NCI-H524 (cell line): ENCODE measurements at places on chromosomes 3 and 15.

- no peak for DNase-seq
Measured at GRCh38 chr3:54071601-54072000, 50.8 kb upstream of the CACNA2D3 start.

DNA sequence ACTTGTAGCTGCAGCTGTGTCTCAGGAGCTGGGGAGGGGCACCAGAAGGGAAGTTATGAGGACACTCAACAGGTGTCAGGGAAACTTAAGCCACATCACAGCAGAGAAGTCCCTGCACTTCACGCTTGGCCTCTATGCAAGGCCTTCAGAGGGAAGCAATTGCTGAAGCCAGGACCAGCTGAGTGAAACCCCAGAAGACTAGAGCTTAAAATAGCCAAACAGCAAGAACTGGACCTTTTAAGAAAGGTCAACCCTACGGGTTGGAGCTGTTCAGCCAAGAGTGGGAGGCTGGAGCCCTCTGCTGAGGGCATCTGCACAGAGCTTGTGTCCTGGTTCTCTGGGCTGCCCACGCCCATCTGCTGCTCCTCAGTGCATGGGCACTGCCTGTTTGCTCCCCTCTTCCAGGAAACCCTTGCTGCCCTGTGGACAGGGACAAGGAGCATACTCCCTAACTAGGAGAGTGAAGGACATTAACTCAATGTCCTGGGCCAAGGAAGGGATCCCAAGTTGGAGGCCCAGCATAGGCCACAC is 3.9 kb upstream of the GRAMD2A start:
- peak; percentile 13 for DNase-seq

DNA sequence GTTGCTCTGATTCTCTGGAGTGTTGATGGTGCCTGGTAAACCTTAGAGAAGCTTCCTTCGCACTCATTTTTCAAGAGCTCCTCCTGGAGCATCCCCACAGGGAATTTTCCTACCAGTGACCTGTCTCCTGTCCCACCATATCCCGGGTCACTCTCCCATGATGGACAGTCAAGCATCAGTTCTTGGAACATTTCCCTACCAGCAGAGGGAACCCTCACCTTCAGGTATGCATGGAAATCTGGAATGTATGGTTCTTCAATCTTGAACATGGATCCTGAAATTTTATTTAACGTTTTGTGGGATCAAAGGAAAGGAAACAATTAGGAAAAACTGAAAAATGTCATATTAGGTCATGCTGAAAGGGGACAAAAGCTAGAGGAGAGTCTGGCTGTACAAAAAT is 153.8 kb downstream of the SPATA16 start:
- DNase-seq, result peak; percentile 28

- no peak for DNase-seq
Measured at GRCh38 chr3:151687076-151687475, 46.7 kb upstream of the AADACL2 start.

GRCh38 chr3:65284961-65285360 is 597.2 kb upstream of the ADAMTS9 start:
- no peak for DNase-seq

- DNase-seq, result no peak
Measured at GRCh38 chr15:76843269-76843668, 61.9 kb downstream of the SCAPER start.

- DNase-seq, result no peak
Measured at GRCh38 chr3:167653155-167653554, 587 bp downstream of the WDR49 start.

GRCh38 chr15:43214169-43214568 is 6.6 kb downstream of the EPB42 start:
- DNase-seq, result no peak

- DNase-seq, result no peak
Measured at GRCh38 chr3:101780661-101781060, 1.6 kb downstream of the NXPE3 start.

- DNase-seq, result no peak
Measured at GRCh38 chr15:77992356-77993222, 84.9 kb downstream of the TBC1D2B start.

DNA sequence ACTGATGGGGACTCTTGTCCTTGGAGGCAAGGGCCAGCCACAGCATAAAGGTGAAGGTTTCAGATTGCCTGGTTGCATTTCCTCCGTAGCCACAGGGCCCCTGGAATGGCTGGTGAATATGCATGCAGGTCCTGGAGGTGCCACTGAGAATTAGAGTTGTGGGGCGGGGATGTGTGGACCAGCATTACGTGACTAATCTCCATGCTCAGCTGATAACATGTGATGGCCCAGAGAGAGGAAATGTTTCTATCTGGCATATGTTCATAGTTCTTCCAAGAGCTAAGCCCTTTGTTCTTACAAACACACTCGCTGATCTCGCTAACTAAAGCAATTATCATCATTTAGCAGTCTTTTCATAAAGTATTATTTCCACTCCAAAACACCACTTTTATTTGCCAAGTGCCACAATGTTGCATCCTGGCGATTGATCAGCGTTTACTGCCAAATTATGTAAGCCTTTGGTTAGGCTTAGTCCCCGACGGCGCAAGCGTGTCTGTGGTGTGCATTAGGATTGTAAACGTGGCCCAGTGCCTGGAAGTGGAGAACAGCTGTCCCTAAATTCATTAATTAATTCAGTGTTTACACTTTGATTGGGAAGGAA is 55.9 kb downstream of the CGNL1 start:
- peak; percentile 95 for DNase-seq

GRCh38 chr15:31474059-31474868 is 147.6 kb downstream of the KLF13 start:
- no peak for DNase-seq

GRCh38 chr15:74173380-74174218 is at the start of gene ISLR:
Gene ISLR (plus strand): TSS chr15:74173710. CDS start chr15:74174859, 1,149 bp downstream.
- DNase-seq, result no peak

DNA sequence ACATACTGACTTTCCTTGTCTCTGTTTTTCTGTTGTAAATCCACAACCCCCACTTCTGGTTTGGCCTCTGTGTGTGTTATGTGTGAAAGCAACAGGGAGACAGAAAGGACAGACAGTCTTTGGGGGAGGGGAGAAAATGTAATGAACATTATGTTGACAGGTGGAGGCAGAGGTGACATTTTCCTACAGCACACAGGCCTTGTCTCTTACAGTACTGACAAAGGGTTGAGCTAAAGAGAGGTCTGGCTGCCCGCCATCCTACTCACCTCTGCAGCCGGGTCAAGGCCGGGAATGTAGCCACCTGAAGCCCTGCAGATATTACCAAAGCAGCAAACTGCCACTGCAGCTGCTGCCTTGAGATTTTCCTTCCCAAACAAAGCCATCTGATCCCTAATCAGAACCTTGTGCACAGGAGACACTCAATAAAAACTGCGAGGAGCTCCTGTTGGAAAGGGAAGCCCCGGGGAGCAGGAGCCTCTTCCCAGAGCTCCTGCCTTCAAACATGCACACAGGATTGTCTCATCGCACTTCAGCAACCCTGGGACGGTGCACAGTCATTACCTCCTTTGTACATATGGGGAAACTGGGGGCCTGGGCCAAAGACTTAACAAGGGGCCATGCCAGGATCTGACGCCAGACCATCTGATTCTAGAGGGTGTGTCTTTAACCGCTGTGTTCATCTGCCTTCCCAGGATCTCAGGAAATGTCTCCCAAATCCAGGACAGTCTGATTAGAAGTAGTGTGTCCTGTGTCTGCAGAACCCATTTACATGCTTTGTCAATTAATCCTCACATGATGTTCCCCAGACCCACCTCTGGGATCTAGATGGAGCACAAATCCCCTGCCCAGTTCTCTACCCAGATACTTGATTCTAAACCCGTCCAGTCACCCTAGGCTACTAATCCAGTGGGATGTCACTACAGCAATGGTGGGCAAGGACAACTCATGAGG is 14.2 kb downstream of the MYO5C start:
- no peak for DNase-seq

DNA sequence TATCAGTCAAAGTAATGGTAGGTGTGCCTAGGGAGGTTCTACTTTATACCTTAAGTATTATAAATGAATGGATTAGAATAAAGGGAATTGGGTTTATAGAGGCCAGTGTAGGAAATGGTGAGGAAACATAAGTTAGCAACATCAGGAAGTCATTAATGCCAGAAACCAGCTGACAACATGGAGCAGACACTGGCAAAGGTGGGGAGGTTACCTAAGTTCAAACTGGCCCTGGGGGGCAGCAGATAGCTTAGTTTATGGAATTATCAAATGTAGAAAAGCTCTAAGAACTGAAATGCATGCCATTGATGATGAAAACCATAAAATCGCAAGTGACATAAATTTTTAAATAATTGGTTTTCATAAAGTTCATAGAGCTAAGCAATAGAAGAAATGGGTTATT is 498.6 kb downstream of the NAALADL2 start:
- DNase-seq, result no peak

DNA sequence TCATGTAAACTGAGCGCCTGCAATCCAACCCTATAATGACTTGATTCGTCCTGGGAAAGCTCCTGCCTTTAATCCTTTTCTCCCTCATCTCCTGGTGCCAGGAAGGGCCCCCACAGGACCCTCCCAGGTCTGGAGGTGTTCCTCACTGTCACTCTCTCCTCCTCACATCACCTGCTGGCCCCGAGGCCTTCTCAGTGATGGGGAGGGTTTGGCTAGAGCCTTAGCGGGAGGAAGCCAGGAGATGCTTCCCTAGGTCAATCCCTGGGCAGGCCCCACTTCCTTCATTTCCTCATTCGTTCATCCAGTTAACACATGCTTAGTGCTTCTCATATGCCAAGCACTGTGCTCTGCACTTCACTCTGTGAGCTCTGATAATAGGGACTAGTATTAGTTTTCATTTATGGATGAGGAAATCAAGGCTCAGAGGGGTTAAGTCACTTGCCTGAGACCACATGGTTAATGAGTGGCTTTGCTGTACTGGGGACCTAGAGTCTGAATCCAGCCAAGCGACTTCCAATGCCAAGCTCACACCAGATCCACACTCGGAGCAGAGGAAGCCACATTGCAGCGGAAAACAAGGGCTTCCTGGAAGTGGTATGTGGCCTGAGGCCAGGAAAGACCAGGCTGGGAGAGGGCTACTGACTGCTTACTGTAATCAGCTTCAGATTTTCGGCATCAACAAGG is 50.3 kb upstream of the CHRNB4 start:
- no peak for DNase-seq

DNA sequence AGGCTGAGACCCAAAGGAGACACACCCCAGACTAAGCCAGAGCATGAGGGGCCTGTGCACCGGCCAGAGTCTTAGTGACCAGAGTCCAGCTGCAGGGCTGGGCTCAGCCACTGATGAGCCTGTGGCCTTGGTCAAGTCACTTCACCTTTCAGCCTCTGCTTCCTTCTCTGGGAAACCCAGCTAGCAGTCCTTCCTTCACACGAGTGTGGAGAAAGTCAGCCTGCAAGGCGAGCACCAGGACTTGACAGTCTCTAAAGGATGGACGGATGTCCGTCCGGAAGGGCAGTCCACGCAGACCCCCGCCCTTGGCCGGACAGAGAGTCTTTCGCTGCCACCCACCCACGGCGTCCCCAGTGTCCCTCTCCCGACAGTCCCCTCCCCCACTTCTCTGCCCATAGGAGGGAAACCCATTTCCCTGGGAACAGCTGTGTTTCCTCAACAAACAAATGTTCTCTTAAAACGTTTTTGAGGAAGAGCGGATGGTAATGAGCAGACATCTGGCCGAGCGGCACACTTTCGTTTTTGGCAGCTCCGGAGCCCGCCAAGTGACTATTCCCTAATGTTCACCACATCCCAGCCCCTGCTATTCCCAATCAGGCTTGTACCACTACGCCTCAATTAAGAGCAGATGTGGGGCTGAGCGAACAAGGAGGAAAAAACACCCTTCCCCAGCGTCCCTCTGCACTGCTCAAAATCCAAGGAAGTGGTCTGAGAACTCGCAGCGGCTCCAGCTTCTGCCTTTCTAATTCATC is 129.1 kb upstream of the SMAD3 start:
- peak; percentile 84 for DNase-seq

- DNase-seq, result no peak
Measured at GRCh38 chr3:98232489-98232888, 31.6 kb upstream of the OR5H6 start.

GRCh38 chr3:190519886-190520285 is 6.0 kb downstream of the IL1RAP start:
- no peak for DNase-seq

DNA sequence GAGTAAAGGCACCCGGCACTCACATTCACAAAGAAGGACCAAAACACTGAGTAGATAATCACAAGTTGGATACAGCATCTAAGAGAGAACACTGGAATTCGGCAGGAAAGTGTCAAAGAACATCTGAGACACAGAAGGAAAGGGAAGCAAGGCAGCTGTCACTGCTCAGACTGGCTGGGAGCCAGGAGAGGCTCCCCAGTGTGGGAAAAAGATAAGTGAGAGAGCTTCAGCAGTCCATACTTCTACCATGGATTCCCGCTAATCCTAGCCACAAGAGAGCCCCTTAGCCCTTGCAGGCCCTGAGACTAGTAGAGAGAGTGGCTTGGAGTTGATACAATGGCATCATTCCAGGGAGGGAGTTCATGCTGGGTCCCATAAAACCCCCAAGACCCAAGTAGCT is 36.7 kb upstream of the CP start:
- DNase-seq, result peak; percentile 74

DNA sequence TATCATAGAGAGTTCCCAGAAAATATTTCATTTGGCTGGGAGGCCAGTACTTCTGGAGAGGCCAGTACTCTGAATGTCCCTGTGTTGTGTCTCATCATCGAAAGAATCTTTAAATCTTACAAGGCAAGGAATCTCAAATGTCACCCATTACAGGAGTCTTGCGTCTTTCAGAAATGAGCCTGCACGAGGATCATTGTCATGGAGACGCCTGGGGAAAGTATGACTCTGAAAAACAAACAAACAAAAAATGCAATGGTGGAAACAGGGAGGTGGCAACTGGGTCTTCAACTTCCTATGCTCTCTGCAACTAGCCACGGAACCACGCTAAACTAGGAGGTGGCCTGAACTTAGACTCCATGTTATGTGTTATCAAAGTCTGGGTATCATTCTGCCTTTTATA is 804.6 kb downstream of the EPHA3 start:
- no peak for DNase-seq

DNA sequence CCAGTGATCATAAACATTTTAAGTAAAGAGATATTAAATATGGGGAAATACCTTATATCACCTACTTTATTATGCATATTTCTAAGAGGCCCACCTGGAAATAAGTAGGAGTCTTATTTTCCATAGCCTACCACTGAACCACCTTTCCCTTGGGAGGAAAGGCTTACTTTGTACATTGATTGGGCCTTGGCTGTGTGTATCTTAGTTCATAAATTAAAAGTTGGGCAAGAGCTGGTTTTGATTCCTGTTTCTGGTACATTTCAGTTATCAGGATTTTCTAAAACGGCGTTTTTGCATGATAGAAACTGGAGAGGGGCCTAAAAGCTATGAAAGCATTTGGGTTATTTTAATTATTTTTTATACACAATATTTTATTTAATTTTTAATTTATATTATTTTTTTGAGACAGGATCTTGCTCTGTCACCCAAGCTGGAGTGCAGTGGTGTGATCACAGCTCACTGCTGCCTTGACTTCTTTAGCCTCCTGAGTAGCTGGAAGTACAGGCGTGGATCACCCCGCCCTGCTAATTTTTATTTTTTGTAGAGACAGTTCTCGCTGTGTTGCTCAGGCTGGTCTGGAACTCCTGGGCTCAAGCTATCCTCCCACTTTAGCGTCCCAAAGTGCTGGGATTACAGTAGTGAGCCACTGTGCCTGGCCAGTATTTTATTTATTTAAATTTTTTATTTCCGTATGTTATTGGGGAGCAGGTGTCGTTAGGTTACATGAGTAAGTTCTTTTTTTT is 2.6 kb downstream of the GMPS start:
- DNase-seq, result no peak

GRCh38 chr15:73637527-73637926 is 4.3 kb upstream of the NPTN start:
- DNase-seq, result no peak

- DNase-seq, result no peak
Measured at GRCh38 chr15:86540840-86541467, 461.3 kb downstream of the AGBL1 start.

- no peak for DNase-seq
Measured at GRCh38 chr3:112974894-112975293, at the start of gene CD200R1. Gene CD200R1 (minus strand): TSS chr3:112975103. CDS start chr3:112974857, 246 bp downstream.
